Aorta (tissue), 5 donors: ENCODE measurements at places on chromosomes 7 and 10. TPM values are rescaled to one million over a fixed set of nuclear protein-coding genes. Genes with fewer than 3 reads are reported as not detected.

Gene PKD1L1
- 0.52 TPM for total RNA-seq

Gene GBX1
- not detected for total RNA-seq

- no peaks in the 10 kb centered on the region for H3K27me3 ChIP-seq
- peaks cover 3% of the 10 kb centered on the region for H3K4me1 ChIP-seq
- no peak overlapping the region for H3K27ac ChIP-seq
- H3K36me3 ChIP-seq = no peaks in the 10 kb centered on the region
Observed at GRCh38 chr7:105838627-105839231, 37.7 kb downstream of the ATXN7L1 start.

GRCh38 chr10:90779548-90779947 is 78.3 kb downstream of the HTR7 start:
- H3K36me3 ChIP-seq = no peaks in the 10 kb centered on the region
- no peak overlapping the region for H3K27ac ChIP-seq
- no peak overlapping the region for H3K4me3 ChIP-seq
- DNase-seq = no peak

Gene FAM25C
- not detected for total RNA-seq

DNA sequence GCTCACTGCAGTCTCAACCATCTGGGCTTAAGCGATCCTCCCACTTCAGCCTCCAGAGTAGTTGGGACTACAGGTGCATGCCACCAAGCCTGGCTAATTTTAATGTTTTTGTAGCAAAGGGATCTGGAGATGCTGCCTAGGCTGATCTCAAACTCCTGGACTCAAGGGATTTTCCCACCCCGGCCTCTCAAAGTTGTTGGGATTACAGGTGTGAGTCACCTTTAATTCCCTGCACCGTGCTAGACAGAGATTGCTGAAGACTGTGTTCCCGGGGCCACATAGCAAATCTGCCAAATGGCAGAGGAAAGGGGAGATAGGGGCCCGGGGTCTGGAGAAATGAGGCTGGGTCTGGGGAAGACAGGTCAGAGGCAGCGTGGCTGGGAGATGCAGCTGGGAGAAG is 20.6 kb upstream of the PSMG3 start:
- no peaks in the 10 kb centered on the region for H3K36me3 ChIP-seq
- H3K4me3 ChIP-seq = no peak overlapping the region
- no peak overlapping the region for H3K27ac ChIP-seq
- H3K27me3 ChIP-seq = no peaks in the 10 kb centered on the region

Gene RHEB
- total RNA-seq = 78.8 TPM

DNA sequence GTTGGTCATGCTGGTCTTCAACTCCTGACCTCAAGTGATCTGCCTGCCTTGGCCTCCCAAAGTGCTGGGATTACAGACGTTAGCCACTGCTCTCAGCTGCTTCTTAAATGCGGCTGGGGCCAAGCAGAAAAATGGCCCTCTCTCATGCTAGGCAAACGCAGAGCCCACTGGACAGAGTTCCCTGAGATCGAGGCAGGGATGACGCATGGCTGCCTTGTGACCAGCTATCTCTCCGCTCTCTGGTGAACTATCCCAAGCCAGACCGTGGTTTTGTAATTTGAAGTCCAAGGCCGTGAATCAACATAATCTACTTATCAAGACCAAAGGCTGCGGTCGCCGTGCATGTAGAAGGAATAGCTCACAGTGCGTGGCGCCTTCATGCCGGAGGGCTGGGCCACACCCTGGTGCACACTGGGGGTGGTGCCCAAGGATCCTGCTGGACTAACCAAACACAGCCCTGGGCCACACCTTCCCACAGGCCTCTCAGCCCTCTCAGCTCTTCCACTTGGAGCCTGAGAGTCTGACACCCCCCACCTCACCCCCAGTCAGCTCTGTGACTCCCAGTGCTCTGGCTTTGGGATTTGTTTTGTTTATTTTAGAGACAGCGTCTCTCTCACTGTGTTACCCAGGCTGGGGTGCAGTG is 88.1 kb upstream of the CUX1 start:
- H3K4me3 ChIP-seq = no peak overlapping the region
- no peaks in the 10 kb centered on the region for H3K36me3 ChIP-seq
- H3K27me3 ChIP-seq = no peaks in the 10 kb centered on the region
- no peak for DNase-seq
- H3K4me1 ChIP-seq = no peaks in the 10 kb centered on the region
- no peak overlapping the region for H3K27ac ChIP-seq
